ENCODE measurements at places on chromosomes 13 and 19.
A peak's percentile ranks its signal among the peaks of the same experiment; 100 is the strongest.

- no peak for DNase-seq
Measured at GRCh38 chr13:29892151-29892550, 41.7 kb upstream of the UBL3 start.

DNA sequence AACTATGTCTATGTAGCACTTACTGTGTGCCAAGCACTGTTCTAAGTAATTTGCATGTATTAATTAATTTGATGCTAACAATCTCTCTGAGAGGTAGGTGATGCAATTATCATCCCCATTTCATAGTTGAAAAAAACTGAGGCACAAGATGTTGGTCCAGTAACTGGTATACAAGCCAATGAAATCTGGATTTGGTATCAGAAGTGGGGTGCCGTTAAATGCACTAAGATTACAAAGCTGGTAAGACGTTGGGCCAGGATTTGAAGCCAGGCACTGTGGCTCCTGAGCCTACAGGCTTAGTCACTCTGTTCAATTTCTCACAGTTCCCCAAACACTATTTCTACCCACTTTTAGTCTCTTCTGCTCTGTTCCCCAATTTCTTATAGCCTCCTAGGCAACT is 70.4 kb upstream of the CACNA1A start:
- DNase-seq, result no peak

DNA sequence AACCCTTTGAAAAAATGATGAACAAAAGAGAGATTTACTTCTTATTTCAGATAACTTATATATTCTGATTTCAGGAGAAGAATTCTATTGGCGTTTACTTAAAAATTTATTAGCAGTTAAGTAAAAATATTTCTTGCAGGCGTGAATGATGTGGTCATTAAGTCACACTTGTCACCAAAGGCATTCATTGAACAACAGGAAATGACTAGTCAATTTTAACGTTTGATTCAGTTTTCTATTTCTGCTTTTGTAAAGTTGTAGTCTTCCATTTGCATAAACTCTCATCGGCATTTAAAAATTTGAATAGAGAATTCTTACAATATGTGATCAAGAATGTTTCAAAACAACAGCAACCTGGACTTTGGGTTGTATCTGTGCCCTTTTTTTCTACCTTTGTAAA is 83.4 kb downstream of the GPR12 start:
- DNase-seq, result no peak

DNA sequence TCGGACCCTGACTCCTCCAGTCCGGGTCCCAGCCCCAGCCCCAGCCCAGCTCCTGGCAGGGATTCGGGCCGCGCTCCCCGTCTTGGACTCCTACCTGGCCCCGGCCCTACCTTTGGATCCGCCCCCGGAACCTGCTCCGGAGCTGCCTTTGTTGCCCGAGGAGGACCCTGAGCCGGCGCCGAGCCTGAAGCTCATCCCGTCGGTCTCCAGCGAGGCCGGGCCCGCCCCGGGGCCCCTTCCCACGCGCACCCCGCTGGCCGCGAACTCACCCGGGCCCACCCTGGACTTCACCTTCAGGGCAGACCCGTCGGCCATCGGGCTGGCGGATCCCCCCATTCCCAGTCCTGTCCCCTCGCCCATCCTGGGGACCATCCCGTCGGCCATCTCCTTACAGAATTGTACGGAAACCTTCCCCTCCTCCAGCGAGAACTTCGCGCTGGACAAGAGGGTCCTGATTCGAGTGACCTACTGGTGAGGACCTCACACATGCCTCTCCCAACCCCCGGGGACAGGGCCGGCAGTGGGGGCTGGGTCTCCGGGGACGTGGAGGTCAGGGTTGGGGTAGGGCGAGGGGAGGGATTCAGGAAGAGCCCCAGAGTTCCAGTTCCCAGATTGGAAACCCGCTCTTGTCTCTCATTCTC is 732 bp downstream of the SELENOV start:
- DNase-seq, result no peak

DNA sequence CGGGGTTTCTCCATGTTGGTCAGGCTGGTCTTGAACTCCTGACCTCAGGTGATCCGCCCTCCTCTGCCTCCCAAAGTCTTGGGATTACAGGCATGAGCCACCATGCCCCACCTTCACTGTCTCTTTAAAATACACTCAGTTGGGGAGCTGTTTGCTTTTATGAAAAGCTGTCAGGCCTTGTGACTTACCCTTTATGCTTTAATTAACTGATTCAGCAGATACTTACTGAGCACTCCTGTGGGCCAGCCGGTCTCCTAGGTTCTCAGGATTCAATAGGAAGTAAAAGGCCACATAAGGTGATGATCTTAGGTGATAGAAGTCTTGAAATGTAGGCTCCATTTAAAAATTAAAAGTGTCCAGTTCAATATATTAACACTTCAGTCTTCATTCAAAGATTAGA is 7.5 kb downstream of the UBAC2 start:
- no peak for DNase-seq

- DNase-seq, result no peak
Measured at GRCh38 chr19:35337984-35338296, 9.0 kb downstream of the CD22 start.

DNA sequence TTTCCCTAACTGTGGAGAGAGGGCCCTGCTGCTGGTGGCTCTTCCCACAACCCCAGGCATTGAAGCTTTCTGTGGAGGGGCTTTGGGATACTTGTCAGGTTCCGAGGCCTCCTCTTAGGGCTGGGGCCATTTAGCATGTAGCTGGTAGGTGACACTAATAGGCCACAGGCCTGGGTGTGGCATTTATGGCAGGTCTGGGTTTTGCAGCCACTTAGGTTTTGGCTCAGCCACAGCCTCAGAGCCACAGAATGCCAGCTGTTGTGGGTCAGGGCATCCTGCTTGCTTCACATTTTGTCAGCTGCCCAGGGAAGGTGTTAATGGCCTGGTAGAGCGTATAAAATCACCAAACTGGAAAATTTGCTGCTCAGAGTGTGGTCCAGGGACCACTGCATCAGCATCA is 15.7 kb downstream of the FAM124A start:
- no peak for DNase-seq

GRCh38 chr13:36067746-36068381 is 63.3 kb downstream of the DCLK1 start:
- no peak for DNase-seq

- no peak for DNase-seq
Measured at GRCh38 chr13:94706101-94706842, 6.1 kb downstream of the SOX21 start.

- DNase-seq, result no peak
Measured at GRCh38 chr19:49196527-49197240, 39.1 kb downstream of the TRPM4 start.

GRCh38 chr13:71864094-71864985 is 2.7 kb downstream of the DACH1 start:
- DNase-seq, result no peak

GRCh38 chr13:73580513-73581267 is 521.9 kb downstream of the KLF5 start:
- DNase-seq, result no peak

- no peak for DNase-seq
Measured at GRCh38 chr13:107117327-107118012, 549.5 kb upstream of the ARGLU1 start.

DNA sequence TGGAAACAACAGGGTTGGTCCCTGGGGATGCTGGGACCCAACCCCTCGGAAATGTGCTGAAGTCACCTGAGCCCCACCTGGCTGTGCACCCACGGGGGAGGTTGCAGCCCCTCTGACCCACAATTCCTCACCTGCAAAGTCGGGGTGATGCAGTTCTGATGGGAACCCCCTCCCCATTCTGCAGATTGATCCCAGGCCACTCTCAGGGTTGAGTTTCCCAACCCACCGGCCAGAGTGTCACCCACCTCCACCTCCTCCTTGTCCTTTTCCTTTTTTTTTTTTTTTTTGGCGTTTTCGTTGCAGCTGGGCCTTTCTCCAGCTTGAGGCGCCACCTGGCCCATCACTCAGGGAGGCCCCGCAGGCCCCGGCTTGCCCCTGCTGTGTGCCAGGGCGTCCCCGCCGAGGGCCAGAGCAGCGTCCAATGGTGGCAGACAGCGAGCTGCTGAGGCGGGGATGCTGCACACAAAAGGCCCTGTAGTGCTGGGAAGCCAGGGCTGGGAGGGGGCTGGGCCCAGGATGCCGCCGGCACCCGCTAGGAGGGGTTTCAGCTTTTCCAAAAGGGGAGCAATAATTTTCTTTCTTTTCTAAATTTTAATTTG is 4.6 kb downstream of the PIK3R2 start:
- DNase-seq, result no peak

DNA sequence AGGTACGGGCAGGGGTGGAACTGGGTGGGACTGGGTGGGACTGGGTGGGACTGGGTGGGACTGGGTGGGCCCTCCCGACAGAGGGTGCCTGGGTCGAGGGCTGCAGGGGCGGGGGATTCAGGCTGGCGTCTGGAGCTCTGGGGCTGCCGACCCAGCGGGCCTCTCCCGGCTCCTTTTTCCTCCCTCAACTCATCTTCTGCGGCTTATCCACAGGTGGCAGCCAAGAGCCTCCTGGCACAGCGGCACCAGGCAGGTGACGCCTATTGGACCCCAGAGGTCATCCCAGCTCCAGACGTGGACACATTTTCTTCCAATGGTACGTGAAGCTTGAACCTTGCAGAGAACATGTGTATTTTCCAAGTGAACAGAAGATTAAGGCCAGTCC is 533 bp downstream of the ZNF544 start:
- peak; percentile 14 for DNase-seq

DNA sequence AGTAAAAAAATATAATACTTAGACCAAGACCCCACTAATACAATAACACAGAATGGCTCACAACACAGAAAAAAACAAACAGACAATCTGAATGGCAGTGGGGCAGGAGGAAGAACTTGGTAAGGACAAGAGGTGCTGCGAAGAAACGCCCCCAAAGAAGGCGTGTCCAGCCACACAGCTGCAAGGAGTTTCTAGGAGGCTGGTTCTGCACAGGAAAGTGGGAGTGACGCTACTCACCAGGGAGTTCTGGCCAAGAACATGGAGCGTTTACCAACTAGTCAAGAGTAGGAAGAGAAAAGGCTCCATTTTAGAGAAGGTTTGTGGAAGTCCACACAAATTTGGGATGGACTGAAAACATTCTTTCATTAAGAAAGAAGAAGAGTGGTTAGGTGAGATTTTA is 95.3 kb upstream of the SLC15A1 start:
- DNase-seq, result no peak

GRCh38 chr19:31500197-31500830 is 151.1 kb upstream of the TSHZ3 start:
- DNase-seq, result no peak

DNA sequence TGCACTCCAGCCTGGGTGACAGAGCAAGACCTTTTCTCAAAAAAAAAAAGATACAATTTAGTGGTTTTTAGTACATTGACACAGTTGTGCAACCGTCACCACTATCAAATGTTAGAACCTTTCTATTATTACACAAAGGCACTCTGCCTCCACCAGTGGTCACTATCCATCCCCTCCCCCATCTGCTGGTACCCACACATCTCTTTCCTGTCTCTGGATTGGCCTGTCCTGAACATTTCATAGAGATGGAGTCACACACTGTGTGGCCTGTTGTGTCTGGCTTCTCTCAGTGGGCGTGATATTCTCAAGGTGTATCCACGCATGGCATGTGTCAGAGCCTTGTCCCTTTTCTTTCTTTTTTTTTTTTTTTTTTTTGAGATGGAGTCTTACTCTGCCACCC is 11.2 kb downstream of the KDM4B start:
- DNase-seq, result no peak

- DNase-seq, result no peak
Measured at GRCh38 chr19:50481351-50482149, 4.9 kb upstream of the GARIN5A start.

DNA sequence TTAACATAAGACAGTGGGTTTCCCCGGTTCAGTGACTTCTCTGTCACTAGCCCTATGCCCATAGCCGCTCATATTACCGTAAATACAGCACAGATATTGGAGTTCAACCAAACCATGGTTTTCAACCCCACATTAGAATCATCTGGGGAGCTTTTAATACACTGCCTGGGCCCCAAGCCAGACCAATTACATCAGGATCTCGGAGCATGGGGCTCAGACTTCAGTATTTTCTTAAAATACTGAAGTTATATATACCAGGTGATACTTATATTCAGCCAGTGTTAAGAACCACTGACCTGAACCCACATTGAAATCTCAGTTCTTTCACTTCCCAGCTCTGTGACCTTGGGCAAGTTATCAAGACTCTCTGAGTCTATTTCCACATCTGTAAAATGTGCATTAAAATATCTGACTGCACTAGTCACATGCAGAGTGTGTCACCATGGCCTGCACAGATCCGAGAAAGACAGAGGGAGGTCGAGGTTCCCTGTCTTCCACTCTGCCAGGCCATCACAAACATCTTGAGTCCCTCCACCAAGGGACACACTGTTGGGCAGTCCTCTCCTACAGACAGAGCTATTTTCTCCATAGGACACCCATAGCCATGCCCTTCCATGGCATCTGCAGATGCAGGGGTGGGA is 32.2 kb upstream of the IPO5 start:
- peak; percentile 26 for DNase-seq

DNA sequence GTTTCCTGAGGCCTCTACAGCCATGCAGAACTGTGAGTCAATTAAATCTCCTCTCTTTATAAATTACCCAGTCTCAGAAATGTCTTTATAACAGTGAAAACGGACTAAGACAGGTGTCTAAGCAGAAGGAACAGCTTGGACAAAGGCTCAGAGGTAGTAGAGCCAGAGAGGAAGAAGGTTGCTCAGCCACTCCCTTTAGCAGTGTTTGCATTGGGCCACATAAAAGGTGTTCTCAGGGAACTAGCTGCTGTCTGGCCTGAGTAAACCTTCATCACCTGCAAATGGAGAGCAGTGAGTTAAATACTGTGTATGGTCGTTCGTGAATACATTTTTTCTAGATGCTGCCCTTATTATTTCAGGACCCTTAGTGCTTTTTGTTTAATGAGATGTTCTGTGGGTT is 383.4 kb downstream of the EFNB2 start:
- DNase-seq, result no peak

DNA sequence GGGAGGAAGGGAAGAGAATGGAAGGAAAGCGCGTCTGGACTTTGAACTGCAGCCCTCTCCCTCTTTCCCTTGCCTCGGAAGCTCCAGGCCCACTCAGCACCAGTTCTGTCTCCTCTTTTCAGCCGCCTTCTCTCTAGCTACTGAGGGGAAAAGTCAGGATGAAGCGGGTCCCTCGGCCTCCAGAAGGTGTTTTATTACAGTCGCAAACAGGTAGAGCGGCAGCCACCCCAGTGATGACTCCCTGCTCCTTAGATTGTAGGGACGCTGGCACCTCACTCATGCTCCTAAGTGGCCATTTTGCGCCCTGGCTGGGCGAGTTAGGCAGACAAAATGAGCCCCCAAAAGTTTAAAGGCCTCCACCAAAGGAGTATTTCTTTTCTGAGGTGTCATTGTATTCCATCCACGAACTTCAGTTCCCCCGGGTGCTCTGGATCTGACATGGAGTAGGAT is 954 bp upstream of the STK24 start:
- DNase-seq, result no peak

GRCh38 chr13:110237875-110238817 is 68.8 kb downstream of the COL4A1 start:
- no peak for DNase-seq

GRCh38 chr13:73075546-73075945 is 16.7 kb downstream of the KLF5 start:
- DNase-seq, result no peak
